ENCODE measurements at places on chromosomes 12 and 14.

GRCh38 chr12:15520083-15520482 is 197.8 kb downstream of the PTPRO start:
- DNase-seq = no peak

DNA sequence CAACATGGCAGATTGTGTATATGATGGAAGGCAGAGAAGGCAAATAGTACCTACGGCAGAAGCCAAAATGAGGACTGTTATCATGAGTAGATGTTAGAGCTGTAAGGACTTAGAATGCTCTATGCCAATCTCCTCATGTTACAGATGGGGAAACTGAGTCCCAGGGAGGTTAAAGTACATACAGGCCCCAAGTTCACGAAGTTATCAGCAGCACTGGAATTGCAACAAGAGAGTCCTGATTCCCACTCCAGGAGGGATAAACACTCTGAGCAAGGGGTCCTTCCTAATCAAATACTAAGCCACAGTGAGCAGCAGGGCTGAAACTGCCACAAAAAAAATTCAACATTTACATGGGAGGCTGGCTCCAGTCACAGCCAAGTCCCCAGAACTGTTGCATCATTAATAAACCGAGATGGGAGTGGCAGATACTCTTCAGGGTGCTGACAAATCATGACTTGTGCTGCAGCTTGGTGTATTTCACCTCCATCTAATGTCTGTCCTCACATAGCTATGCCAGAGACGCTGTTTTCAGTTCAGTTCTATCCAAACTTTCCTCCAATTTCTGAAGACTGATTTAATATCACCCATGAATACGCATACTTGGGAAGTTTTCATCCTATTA is 24.2 kb downstream of the NUAK1 start:
- no peak for DNase-seq

- DNase-seq = peak; percentile 57
Observed at GRCh38 chr12:47758834-47759690, at the start of gene RAPGEF3. Gene RAPGEF3 (minus strand): TSS chr12:47758880. CDS start chr12:47758556, 324 bp downstream.

DNA sequence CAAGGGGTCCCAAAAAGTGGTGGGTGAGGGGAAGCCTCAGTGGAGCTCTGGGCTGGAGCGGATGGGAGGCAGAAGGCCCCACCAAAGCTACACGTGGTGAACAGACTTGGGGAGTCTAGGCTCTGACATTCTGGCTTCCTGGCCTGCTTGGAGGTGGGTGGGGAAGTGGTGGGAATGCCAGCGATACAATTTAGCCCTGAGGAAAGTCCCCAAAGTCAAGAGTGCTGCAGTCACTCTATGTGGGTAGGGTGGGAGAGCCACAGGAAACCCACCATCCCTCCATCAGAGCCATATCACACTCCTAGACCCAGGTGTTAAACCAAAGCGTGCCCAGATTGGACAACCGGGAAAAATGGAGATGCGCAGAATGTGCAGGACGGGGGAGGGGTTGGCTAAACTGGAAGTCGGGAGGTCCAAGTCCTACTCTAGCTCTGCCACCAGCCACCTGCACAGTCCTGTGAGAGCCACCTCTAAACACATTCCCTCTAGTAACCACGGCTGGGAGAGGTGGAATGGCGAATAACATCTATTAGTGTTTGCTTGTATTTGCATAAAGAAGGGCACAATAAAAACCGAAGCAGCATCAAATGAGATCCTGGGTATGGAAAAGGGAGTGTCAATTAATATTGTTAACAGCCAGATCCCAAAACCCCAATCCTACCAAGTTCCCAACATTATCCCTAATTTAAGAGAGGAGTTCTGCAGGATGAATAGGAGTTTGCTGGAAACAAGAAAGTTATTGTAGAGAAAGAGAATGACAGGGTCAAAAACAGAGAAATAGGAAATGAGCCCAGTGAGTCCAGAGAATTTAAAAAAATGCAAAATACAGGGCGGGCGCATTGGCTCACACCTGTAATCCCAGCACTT is 14.0 kb upstream of the CD9 start:
- DNase-seq = no peak

- DNase-seq = no peak
Observed at GRCh38 chr12:120361506-120362208, 7.3 kb downstream of the MSI1 start.

- no peak for DNase-seq
Observed at GRCh38 chr12:30006021-30006420, 222.3 kb upstream of the TMTC1 start.

DNA sequence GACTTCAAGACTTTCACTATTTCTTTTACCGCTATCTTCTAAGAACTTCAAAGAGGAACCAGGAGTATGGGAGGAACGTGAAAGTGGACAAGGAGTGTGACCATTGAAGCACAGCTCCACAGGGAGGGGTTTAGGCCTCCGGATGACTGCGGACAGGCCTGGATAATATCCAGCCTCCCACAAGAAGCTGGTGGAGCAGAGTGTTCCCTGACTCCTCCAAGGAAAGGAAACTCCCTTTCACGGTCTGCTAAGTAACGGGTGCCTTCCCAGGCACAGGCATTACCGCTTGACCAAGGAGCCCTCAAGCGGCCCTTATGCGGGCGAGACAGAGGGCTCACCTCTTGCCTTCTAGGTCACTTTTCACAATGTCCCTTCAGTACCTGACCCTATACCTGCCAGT is 267.0 kb downstream of the RPL10L start:
- no peak for DNase-seq

DNA sequence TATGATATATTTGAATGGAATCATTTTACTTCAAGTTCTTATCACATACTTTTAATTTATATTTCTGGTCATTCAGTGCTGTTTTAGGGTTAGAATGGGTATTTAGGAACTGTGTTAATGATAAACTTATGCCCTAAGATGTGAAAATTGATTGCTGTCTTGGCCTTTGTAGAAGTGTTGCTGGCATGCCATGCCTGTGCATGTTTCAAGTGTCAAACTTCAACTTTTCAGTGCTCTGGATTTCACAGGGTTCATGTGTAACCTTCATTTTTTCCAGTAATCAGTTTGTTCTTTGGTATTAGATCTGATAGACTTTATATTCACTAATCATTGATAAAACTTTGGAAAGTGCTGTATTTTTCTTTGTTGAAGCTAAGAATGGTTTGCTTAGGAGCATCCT is 36.6 kb downstream of the YLPM1 start:
- DNase-seq = no peak

- no peak for DNase-seq
Observed at GRCh38 chr12:77772676-77773298, 57.9 kb upstream of the NAV3 start.

GRCh38 chr14:46344327-46344937 is 307.1 kb downstream of the RPL10L start:
- no peak for DNase-seq

DNA sequence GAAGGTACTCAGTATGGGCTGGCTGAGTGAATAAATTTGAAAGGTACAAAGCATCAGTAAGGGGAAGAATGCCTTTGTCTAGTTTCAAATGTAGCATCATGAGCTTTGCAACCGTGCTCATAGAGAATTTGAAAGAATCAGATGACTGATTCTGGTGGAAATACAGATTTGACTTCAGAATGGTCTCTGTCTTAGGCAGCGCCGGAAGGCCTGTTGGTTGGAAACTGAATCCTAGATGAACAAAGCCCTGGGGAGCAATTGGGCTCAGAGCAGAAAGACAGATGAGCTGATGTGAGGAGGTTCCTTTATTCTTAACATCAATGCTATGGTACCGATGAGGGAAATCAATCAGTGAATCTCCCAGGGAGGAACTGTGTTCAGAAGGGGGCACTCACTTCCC is 137.3 kb downstream of the SNAPC1 start:
- DNase-seq = no peak

- DNase-seq = no peak
Observed at GRCh38 chr14:67221248-67221981, 19.8 kb upstream of the PALS1 start.

- no peak for DNase-seq
Observed at GRCh38 chr12:124577986-124578385, 10.6 kb upstream of the NCOR2 start.

DNA sequence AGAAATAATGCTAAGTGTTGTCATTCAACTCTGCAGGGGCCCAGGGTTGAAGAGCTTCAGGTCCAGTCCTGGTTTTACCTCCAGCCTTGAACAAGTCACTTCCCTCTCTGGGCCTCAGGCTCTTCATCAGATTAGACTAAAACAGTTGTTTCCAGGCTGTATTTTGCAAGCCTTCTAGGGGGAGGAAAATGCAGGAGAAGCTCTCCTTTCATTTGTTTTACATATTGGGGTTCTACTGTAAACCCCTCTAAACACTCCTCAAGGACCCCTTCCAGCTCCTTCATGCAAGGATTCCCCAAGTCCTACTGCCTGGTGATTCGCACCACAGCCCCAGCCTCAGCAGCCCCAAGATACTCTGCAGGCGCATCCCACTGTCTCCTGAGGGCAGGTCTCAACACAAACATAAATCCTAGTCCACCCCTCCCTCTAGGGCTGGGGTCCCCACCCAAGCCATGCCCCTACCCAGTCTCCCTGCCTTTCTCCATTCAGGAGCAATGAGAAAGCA is 2.7 kb downstream of the SDR9C7 start:
- no peak for DNase-seq

GRCh38 chr14:72341237-72341636 is 409.0 kb downstream of the RGS6 start:
- DNase-seq = no peak

- peak; percentile 27 for DNase-seq
Observed at GRCh38 chr14:61662437-61663311, 32.6 kb upstream of the HIF1A start.

DNA sequence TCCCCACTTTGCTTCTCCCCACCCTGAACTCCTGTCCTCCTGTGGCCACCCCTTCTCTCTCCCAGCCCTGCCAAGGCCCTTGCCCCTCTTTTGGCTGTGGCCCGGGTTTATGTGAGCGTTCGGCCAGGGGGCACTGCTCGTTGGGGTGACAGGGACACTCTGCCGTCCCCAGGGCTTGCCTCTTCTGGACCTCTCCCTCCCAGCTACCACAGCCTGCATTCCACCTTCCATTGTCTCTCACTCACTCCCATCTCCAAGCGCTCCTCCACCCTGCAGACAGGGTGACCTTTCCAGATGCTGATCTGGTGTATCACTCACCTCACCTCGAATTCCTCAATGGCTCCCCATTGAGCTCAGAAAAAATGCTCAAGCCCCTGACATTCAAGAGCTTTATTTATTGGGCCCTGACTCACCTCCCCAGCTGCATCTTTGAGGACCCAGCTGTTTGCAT is 1.4 kb downstream of the SERPINA9 start:
- DNase-seq = no peak

DNA sequence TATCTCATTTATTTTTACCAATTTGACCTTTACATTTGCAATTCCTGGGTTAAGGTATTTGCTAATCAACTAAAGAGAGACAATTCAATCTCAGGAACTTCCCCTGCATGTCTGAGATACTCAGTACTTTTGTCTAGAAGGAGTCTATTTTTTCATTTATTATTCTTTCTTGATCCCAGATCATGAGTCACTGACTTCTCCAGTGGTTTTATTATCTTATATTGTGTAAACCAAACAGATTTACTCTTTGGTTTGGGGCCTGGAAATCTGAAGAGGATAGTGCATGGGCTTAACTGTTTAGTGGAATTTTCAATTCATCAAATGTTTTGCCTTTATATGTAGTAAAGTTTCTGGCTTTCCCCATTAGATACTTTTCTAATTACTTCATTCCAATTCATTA is 185.4 kb downstream of the ALG10B start:
- DNase-seq = no peak

DNA sequence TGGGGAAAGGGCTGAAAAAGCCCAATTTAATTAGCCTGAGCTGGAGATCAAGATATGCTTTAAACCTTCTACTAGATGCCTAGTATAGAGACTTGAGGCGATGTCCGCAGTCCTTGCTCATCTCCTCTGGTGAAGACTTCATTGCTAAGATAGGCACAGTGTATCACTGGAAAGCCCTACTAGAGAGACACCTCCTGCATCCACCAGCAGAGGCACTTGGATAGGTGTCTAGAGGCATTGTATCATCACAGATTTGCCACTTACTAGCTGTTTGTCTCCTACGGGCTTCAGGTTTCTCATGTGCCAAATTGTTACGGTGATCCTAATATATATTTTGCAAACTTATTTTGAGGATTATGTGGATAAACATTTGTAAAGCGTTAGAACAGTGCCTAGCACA is 1048.5 kb downstream of the GALC start:
- no peak for DNase-seq

GRCh38 chr12:53929527-53929926 is 9.1 kb upstream of the HOXC13 start:
- DNase-seq = no peak

DNA sequence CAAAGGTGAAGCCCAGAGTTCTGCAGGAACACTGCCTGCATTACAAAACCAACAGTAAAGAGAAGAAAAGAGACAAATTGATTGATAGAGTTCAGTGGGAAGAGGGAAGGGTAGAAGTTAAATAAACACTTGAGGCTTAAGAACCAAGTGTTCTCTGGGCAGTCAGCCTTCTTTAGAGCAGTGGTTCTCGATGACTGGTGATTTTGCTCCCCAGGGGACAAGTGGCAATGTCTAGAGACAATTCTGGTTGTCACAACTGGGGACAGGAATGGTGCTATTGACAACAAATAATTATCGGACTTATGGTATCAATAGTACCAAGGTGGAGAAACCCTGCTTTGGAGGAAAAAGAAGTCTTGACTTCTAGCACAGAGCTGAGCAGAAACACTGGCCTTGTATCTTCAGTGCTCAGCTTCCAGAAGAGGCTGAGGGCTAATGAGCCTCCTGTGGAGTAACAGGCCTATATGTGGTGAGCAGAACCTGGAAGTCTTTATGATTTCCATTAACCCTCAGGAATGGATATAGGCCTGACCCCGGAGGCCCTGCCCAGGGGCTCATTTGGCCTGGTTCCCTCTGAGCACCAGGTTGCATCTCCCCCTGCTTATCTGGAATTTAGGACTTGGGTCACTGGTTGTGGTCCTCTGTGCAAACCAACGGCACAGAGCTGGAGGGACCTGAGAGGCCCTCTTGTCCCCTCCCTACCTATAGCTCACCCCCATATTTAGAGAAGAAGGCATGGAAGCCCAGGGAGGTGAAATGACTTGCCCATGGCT is 204.6 kb upstream of the PWP1 start:
- no peak for DNase-seq

DNA sequence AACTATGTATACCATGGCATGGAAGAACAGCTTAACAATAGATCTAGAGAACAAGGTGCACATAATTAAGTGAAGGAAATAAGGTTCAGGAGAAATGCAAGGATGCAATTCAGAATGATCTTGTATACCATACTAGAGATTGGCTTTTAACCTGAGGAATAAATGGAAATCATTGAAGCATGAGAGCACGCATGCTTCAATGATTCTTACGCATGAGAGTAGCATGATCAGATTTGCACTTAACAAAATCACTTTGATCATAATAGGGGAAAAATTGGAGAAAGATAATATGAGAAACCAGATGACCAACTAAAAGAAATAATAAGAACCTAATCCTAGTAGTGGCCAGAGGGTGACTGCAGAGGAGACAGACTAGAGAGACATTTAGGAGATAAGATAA is 133.3 kb upstream of the FSCB start:
- DNase-seq = no peak

All from stimulated activated CD8-positive, alpha-beta memory T cell treated with anti-CD3 and anti-CD28 coated beads, Interleukin-12 subunit alpha, Interleukin-12 subunit beta, amount 100 ng/mL, for 1 hour (primary cell).